ENCODE measurements at places on chromosomes 1 and 21.

GRCh38 chr1:86858524-86859261 is 55.2 kb downstream of the SELENOF start:
- no peak for DNase-seq

DNA sequence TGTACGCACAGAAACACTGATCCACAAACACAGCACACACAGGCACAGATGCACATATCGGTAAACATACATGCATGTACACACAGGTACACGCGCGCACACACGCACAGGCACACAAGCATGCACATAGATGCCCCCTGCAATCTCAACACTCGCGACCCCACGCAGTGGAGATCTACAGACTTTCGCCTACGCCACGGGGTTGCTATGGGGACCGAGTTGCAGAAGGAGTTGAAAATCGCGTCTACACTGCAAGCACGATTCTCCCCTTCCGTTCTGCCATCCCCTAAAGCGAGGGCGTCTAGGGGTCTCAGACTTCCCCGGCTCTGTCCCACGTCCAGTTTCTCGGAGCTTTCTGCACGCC is 826 bp downstream of the TRIM17 start:
- no peak for DNase-seq

GRCh38 chr1:201807958-201808632 is 20.9 kb upstream of the IPO9 start:
- DNase-seq, result no peak

DNA sequence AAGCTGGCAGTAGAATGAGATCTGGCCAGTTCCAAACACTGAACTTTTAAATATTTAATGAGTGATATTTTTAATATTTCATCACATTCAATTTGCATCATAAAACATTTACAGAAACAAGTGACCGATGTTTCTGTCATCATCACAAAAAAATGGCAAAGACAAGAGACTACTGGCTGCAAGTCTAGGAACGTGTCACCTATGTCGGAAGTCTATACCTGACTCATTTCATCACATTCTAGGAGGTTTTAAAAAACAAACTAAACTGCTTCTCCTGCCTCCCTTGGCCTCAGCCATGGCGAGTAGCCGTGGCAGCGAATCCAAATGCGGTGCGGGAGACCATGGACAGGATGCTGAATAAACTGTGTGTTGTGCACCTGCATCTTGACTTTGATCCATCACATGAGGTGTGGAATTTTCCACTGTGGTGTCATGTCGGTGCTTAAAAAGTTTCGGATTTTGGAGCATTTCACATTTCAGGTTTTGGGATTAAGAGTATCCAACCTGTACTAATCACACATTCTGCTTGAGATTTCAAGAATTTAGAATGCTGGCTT is 43.1 kb downstream of the CLSTN1 start:
- no peak for DNase-seq

DNA sequence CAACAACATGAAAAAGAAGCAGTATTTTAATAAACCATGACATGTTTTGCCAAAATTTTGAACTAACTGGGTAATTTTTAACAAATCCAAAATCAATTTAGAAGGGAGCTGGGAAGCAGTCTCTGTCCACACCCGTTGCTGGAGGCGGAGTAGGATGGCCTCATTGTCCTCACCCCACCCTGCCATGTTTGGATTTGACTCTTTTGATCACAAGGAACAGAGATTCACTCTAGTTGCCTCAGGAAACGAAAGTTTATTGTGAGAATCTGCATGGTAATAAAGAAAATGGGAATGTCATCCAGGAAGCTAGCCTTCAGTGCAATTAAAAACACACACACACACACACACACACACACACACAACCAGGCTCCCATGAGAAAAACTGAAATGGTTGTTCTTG is 145.4 kb downstream of the SLC30A10 start:
- no peak for DNase-seq

GRCh38 chr1:117665556-117666270 is 59.9 kb downstream of the TENT5C start:
- no peak for DNase-seq

DNA sequence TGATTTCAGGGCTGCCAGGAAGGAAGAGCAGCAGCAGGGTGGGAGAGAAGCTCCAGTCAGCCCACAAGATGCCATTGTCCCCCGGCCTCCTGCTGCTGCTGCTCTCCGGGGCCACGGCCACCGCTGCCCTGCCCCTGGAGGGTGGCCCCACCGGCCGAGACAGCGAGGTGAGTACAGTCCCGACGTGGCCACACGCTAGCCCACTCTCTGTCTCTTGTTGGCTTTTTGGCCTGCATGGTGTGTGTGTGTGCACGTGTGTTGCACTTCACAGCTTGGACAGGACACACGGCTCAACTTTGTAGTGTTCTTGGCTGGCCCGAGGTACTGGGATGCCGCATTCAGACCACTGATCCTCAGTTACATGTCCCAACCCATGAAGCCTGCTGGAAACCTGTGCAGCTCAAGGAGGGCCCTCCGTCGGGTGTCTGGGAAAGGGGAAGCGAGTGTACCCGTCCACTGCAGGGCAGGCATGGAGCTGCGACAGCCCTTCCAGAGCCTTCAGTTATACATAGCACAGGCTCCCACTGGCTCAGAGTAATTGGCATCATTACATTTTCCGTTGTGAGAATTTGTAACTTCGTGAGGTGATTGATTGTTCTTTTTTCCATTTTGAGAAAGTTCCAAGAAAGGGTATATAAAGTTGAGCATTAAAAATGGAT is 454 bp downstream of the CORT start:
- DNase-seq, result no peak

Data from NCI-H2107 (cell line).